ENCODE measurements at places on chromosomes 3 and 15.
A peak's percentile ranks its signal among the peaks of the same experiment; 100 is the strongest.

DNA sequence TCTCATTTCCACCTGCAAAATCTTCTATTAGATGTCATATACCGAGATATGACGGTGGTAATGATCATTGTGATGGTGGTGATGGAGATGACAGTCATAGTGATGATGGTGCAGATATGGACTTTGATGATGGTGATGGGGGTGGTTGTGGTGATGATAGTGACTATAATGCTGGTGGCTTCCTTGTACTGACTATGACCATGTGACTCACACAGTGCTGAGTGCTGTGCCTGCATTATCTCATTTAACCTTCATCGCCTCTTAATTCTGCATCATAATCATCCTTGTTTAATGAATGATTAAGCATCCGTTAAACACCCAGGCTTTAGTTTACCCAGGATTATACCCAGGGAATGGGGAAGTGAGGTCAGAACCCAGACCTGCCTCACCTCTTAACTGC is 331.7 kb downstream of the FEZF2 start:
- no peak for DNase-seq

GRCh38 chr3:174498638-174499037 is 360.5 kb upstream of the NAALADL2 start:
- no peak for DNase-seq

DNA sequence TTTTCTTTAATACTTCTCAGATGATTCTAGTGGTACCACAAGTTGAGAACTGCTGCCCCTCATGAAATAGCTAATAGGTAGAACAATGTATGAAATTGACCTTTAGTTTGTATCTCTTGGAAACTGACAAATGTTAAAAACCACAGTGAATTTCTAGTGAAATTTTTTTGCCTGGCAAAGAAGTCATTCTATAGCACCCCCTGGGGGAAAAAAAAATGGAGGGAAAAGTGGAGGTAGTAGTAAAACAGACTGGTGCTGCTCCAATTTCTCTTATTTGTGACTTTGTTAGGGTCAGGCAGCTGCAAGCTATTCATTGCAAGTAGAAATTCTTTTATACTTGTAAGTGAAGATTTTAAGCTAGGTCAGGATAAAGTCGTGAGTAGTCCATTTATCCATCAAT is 605.0 kb downstream of the NLGN1 start:
- no peak for DNase-seq

- no peak for DNase-seq
Observed at GRCh38 chr15:100152463-100152862, 189.3 kb downstream of the ADAMTS17 start.

GRCh38 chr3:125139386-125139785 is 73.2 kb downstream of the SLC12A8 start:
- no peak for DNase-seq

GRCh38 chr15:55574096-55574495 is 14.0 kb downstream of the PYGO1 start:
- no peak for DNase-seq

DNA sequence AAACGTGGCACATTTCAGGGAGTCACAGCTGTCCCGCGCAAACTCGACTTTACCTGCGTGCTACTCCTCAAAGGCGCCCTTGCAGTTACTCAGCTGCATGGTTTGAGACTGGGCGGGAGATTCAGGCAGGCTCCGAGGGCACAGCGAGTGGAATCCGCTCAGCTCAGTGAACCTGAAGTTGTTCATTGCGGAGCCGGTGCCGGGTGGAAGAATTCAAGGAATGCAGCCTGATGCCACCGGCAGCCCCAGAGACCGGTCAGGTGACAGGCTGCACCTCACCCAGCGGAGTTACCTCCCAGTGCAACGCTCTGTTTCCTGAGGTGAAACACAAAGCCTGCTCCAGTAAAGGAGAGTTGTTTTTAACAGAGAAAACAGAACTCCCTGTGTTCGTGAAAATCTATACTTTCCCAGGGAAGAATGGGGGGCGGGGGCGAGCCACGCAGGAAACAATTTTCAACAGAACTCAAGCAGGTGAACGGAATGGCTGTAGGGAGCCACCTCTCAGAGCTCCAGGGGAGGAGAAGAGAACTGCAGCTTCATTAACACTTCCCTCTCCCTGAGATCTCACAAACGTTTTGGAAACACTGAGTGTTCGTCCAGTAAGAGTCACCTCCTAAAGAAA is 3.8 kb downstream of the VEPH1 start:
- no peak for DNase-seq

DNA sequence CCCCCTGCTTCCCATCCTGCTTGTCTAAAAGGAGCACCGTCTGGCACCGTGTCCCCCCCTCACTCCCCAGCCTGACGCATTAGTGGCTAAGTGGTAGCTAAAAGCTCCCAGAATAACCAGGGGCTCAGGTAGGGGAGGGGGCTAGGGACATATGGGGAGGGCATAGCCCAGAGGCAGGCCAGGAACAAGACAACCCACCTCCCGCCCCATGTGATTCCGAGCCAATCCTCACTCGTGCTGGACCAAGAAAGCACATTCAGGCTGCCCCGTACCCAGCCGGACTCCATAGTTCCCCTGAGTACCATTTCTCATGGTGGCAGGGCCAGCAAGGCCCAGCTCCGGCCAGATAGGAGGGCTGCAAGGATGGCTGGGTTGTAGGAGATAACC is 11.5 kb downstream of the SEMA7A start:
- no peak for DNase-seq

GRCh38 chr15:67100801-67101581 is 35.6 kb downstream of the SMAD3 start:
- DNase-seq = no peak

GRCh38 chr3:42036483-42036823 is 54.7 kb upstream of the TRAK1 start:
- DNase-seq = no peak

DNA sequence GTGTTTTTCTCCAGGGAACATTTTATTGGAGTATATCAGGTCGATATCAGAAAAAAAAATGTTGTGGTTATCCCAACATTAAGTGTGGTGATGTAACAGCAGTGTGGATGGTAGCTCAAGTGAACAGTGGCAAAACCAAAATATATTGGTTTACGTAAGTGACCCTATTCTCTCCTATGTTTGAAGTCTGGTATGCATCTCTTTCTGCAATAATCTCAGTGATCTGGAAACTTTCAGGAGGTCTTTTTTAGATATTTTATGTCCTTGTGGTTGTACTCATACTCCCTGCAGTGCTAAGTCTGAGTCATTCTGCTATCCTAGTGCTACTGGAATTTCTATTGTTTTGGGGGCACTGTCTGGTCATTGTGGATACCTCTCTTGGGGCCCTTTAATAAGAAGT is 137.9 kb downstream of the SNRPN start:
- no peak for DNase-seq

- DNase-seq = no peak
Observed at GRCh38 chr3:171585039-171585438, 124.8 kb upstream of the TNIK start.

DNA sequence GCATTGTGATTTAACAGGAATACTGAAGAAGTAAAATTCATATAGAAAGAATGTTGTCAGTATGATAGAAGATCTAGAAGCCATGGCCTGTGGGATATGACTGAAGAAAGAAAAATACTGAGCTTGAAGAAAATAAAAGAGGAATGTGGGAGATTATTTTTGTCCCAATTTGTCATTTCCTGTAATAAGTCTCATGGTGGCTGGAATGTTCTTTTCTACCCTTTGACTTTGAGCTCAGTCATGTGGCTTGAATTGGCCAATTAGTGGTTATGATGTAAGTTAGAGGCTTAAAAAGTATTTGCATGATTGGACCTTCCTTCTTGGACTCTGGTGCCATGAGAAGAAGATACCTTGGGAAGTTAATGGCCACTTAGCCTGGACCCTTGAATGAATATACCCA is 14.1 kb downstream of the APH1B start:
- no peak for DNase-seq

DNA sequence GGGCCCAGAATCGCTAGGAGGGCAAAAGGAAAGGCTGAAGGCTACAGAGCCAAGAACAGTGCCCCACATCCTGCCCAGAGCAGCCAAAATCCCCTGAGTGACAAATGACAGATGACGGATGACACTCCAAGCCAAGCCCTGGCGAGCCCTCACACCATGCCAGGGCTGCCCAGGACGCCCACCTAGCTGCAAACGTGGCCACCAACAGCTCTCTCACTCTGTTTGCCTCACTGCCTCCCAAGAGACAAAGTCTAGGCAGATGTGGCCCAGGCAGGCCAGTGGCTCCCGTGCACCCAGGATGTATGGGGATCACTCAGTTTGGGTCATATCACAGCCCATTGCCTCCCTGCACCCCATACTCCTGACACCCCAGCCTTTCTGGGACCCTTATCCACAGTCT is 270.1 kb upstream of the NSMCE3 start:
- no peak for DNase-seq

GRCh38 chr3:160106905-160107861 is 118.0 kb upstream of the C3orf80 start:
- DNase-seq = no peak

DNA sequence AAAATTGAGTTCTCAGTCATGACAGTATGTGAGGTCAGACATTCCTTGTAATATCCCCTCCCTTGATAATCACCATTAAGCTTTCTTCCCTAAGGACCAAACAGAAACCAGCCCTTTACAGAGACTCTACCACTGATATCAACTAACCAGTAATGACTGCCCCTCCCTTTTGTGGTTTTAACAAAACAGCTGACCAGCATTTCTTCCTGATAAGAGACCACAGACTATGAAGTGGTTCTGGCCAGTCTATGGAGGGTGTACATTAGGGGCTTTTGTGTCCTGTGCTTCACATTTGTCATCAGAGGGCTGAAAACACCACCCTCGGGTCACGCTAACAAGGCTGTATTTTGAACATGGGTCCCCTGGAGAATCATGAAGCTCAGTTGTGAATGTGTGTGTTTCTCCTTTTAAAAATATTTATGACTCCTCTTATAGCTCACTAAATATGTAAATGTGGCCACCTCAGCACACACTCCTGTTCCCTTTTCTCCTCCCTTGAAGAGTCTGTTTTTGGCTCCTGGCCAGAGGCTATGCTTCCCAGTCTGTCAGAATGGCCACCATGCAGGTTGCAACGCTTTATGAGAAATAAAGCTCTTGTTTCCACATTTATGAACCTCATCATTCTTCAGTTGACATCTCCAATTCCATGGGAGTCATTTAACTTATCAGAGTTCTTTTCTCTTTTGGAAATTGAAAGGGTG is 239.3 kb downstream of the CPNE4 start:
- DNase-seq = peak; percentile 72

DNA sequence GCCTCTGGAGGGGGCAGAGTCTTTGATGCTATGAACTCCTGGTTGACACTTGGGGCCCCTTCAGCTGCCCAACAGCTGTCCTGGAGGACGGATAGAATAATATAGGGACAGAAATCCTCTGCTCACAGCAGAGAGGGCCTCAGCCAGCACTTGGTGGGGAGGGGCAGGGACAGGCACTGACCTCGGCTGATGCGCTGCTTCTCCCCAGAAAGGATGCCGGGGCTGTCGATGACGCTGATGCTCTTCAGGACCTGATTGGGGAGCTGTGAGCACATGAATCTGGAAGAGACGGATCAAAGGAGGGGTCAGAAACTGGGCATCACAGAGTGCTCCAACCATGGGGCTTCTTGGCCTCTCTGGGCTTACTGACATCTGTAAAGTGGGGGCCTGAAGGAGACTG is 29.5 kb downstream of the EHD4 start:
- DNase-seq = no peak

DNA sequence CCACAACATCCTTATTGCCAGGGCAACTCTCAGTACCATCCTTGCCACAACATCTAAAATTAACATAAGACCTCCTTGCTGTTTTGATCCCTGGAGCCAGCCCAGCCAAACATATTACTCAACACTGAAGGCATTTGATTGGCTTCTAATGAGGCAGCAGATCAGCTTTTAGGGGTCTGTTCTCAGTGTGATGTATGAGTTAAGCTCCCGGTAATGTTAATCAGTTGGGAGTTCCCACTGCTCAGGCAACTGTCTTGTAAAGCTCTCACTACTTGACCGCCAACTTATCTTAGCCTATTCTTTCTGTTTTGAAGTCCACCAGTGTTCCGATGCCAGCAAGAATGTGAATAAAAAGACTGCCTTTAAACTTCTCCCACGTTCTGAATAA is 158.9 kb downstream of the FOXB1 start:
- DNase-seq = no peak

DNA sequence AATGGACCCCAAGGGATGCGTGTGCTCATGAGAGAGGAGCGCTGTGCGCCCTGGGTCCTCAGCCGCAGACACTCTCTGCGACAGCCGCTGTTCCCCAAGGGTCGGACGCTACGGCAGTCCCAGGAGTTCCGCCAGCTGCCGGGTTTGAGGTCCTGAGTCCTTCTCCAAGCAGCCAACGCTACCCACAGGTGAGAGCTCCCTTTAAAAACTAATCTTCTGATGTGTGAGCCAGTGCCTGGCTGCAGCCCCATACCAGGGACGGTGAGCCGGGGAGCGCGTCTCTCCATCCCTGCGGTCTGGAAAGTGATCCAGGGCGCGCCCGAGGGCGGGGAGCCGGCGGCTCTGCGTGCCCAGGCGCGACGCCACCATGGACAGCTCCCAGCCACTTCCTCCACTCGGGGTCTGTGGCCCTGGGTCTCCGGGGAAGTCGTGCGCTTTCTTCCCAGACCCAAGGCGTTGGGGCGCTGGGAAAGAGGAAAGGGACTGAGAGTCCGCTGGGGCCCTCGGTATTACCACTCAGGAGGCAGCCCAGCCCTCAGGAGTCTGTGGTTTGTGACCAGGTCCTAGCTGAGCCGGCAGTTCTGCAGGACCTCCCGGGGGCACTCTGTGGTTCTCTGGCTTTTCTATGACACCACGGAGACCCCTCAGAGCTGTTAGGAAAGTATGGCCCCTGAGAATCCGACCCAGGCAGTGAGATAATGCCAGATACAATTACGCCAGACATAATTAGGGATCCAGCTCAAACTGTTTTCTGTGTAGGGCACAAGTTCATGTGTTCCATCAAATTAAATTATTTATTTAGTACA is 1.4 kb downstream of the CEMIP start:
- no peak for DNase-seq

DNA sequence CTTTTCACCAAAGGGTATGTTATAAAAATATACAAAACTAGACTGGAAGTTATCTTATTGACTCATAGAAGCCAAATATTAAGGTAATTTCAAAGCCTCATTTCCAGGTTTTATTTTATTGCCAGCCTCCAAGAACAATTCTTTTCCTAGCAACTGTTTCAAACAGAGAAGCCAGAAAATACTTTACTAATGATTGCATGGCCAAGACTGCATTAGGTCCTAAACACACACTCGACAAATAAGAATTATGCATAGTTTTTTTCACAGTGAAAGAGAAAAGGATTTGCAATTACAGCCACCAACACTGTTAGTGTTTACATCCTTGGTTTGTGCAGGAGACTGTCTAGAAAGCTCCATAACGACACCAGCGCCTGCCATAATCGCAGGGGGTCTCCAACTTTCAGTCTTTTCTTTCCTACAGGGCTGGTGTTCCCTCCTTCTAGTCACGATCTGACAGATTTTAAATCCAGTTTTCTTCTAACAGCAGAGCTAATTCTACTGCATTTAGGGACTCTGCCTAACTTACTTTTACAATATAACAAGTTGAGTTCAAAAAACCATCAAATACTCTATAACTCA is 58.1 kb downstream of the CLASP2 start:
- DNase-seq = no peak

DNA sequence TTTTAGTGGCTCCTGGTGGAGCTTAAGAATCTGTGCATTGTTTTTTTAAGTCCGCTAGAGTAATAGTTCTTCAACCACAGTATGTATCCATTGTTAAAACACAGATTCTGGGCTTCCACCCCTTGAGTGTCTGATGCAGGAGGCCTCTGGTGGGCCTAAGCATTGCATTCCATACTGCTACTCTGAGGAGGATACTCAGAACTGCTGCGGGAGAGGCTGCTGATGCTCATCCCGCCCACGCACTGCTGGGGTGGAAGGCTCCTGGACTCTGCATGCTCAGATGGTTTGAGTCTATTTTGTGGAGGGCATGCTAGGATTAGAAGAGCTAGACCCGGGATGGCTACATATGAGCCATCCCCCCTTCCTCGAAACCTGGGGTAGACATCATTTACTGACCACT is 74.4 kb downstream of the THSD4 start:
- no peak for DNase-seq
